ENCODE measurements at places on chromosomes 6 and 20.
A peak's percentile ranks its signal among the peaks of the same experiment; 100 is the strongest.

GRCh38 chr20:46021361-46022359 lies 7.4 kb upstream of the SLC12A5 start:
- DNase-seq: peak; percentile 60

DNA sequence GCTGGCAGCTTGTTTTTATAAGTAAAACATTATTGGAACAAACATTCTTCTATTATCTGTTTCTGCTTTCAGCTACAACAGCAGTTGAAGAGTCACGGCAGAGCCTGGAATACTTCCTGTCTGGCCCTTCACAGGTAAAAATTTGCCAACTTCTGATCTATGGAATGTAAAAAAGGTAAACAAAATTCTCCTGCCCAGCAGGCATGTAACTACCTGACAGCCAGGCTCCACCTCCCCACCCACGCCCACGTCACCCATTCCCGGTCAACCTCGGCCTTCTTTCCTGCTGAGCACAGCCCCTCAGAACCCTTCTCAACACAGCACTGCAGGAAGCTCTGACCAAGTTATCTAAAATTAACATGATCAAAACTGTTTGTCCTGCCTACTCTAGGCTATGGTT lies 166.0 kb downstream of the DLL1 start:
- DNase-seq: no peak

- DNase-seq: no peak
Measured at GRCh38 chr6:38215651-38216311, 396.3 kb downstream of the ZFAND3 start.

GRCh38 chr20:12970372-12970821 lies 38.4 kb upstream of the SPTLC3 start:
- DNase-seq: peak; percentile 4
